ENCODE measurements at places on chromosomes 2 and 18.

DNA sequence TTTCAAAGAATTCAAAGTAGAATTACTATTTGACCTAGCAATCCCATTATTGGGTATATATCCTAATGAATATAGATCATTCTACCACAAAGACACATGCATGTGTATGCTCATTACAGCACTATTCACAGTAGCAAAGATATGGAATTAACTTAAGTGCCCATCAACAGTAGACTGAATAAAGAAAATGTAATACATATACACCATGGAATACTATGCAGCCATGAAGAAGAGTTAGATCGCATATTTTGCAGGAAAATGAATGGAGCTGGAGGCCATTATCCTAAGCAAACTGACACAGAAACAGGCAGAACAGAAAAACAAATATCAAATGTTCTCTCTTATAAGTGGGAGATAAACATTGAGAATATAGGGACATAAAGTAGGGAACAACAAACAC, 519.2 kb upstream of the REG3G start:
- DNase-seq = no peak

DNA sequence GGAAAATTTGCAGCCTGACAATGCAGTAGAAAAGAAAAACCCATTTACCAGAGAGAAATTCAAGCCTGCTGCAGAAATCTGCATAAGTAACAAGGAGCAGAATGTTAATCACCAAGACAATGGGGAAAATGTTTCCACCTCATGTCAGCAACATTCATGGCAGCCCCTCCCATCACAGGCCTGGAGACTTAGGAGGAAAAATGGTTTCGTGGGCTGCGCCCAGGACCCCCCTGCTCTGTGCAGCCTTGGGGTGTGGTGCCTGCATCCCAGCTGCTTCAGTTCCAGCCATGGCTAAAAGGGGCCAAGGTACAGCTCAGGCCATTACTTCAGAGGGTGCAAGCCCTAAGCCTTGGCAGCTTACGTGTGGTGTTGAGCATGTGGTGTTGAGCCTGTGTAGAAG, 53.4 kb downstream of the RPE start:
- no peak for DNase-seq

DNA sequence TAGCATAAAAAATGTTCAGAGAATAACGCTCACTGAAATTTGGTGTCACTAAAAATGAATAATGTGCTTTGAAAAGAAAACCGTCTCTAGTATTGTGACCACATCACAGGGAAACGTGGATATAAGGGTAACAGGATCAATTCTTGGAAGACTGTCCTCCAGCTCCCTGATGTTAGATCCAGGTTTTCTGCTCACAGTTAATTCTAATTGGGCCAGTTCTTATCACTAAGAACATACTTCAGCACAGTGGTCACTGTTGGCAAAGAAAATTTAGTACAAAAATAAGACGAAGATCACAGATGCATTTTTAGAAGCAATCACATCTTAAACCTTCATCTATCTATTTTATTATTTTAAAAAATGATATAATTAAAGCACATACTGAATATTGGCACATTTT, 57.0 kb upstream of the CD226 start:
- no peak for DNase-seq

DNA sequence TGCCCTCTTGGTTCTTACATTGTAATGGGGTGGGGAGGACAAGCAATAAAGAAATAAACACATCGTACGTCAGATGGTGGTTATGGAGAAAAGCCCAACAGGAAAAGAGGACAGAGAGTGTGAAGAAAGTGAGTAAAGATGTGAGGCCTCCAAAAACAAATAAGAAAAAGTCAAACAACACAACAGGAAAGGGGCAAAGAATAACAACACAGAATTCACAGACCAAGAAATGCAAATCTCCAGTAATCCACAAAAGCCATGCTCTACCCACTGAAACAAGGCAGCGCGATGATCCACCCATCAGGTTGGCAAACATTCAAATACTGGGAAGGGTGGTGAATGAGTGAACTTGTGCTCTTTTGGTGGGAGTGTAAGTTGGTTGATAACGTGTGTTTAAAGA, 16.7 kb upstream of the DUSP2 start:
- DNase-seq = no peak

DNA sequence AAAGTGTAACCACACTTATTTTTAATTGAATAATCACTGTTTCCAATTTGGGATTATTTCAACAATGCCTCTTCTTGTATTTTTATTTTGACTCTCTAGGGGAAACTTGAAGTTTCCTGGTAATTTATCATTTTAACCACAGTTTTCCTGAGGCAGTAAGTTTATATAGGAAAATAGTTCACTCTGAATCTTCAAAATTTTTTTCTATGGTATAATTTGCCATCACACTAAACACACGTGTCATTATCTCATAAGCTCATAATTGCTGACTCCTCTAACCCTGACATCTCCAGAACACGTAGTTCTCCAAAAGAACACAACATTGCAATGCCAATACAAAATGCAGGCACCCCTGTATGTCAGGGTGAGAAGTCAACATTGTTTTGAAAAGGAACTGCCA, 102.2 kb upstream of the FZD7 start:
- no peak for DNase-seq

GRCh38 chr2:190533175-190533967, 1.2 kb downstream of the NEMP2 start:
- no peak for DNase-seq

DNA sequence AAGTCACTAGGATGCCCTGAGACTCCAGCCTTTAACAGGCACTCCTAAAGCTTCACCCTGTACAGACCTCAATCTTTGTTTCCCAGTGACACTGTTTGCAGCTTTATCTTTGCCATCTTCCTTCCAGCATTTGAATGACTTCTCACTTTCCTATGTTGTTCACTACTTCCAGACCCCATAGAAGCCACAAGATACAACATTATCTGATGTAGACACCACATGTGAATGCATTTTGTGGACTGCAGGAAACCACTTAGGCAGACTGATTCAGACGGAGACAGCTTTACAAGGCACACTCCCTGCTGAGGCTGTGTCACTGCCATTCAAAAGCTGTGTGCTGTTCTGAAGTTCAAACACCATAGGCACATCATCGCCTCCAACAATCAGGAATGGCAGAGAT, 67.3 kb upstream of the SPATS2L start:
- no peak for DNase-seq

DNA sequence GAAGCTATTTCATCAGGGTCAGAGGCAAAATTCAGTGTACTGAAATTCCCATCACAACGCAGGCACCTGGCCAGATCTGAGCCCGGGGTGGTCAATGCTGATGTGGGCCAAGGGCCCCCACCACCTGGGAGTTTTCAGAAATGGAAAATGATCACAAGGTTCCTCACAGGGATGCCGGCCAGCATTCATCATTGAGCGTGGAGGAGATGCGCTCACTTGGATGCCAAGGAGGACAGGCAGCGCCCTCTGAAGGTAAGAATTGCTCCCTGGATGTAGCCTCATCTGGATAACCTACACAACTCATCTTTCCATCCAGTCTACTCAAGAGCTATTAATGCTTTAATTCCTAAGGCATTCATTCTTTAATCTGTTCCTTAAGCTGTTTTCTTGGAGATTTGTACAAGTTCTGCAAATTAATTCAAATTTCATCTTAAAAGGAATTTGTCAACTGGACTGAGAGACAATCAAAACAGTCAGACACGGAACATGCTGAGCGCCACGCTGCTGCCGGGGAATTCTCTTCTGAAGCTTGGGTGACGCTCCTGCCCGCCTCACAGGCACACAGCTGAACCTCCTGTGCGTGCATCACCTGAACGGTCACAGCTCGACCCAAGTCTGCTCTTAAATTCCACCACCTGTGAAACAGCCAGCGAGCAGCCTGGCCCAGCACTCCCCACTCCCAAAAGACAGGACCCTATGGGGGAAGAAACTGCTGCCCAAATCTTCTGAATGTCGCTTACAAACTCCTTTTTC, 206.7 kb downstream of the HDAC4 start:
- DNase-seq = peak; percentile 2

Data from heart right ventricle (tissue), 16 donors.